ENCODE measurements at places on chromosomes 5 and 9.
A peak's percentile ranks its signal among the peaks of the same experiment; 100 is the strongest.

GRCh38 chr9:134647359-134648080 is 5.9 kb downstream of the COL5A1 start:
- DNase-seq, result no peak

DNA sequence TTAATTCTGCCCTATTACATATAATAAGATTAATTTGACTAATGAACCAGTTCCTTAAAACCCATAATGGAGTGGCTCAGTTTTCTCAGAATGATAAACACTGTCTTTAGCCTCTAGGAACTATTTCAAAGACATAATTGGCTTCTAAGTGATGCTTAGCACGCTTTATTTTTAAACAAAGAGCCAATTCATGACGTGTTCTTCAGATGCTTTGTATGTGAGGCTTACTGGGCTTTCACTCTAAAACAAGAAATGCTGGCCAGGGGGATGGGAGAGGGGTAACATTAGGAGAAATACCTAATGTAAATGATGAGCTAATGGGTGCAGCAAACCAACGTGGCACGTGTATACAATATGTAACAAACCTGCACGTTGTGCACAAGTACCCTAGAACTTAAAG is 7.6 kb upstream of the SFXN1 start:
- no peak for DNase-seq

GRCh38 chr9:116350213-116350612 is 196.6 kb downstream of the PAPPA start:
- DNase-seq, result no peak

- peak; percentile 90 for DNase-seq
These were observed 9.2 kb upstream of the FUBP3 start for GRCh38 chr9:130570208-130570607.

DNA sequence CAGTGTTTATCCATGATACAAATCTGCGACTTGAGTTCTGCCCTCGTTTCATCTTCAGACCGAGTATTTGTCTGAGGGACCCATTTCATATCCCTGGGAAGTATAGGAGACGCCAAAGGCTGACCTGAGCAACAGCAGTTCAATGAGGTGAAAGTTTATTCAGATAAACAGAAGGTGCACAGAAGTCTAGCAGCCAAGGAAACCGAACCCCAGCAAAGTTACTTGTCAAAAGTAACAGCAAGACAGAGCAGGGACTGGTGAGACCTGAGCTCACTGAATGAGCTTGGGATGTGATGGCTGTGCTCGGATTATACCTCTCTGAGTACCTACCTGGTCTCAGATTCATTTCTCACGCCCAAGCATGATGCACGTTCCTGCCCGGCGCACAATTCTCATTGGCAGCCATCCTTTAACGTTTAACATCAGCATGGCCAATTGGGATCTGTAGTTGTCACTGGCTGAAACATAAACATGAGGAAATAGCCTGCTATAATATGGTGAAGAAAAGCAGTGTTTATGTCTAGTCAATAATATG is 599 bp downstream of the LYRM7 start:
- peak; percentile 29 for DNase-seq

GRCh38 chr9:5743109-5743508 is 89.8 kb downstream of the ERMP1 start:
- no peak for DNase-seq

DNA sequence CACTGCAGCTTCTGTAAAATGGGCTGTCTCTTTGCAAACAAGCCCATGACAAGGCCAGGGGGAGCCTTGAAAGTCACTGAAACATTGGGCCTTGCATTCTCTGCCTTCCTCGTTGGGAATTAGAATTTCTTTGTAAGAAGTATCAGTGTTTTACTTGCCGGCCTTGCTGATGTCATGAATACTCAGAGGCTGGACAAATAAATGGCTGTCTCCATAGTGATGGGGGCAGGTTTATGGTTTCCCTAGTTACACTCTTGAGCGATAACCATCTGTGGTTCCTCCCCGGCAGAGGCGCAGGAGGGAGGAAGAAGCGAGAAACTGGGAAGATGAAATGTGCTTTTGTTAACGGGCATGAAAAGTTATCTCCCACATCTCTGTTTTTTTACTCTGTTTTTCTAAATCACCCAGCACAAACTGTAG is 272.7 kb upstream of the PANK3 start:
- no peak for DNase-seq

GRCh38 chr9:4106760-4107143 is 193.1 kb downstream of the GLIS3 start:
- DNase-seq, result peak; percentile 21

- DNase-seq, result no peak
These were observed 106.5 kb upstream of the RAD23B start for GRCh38 chr9:107176436-107177151.

GRCh38 chr5:146993876-146994530 is 115.4 kb upstream of the PPP2R2B start:
- DNase-seq, result no peak

DNA sequence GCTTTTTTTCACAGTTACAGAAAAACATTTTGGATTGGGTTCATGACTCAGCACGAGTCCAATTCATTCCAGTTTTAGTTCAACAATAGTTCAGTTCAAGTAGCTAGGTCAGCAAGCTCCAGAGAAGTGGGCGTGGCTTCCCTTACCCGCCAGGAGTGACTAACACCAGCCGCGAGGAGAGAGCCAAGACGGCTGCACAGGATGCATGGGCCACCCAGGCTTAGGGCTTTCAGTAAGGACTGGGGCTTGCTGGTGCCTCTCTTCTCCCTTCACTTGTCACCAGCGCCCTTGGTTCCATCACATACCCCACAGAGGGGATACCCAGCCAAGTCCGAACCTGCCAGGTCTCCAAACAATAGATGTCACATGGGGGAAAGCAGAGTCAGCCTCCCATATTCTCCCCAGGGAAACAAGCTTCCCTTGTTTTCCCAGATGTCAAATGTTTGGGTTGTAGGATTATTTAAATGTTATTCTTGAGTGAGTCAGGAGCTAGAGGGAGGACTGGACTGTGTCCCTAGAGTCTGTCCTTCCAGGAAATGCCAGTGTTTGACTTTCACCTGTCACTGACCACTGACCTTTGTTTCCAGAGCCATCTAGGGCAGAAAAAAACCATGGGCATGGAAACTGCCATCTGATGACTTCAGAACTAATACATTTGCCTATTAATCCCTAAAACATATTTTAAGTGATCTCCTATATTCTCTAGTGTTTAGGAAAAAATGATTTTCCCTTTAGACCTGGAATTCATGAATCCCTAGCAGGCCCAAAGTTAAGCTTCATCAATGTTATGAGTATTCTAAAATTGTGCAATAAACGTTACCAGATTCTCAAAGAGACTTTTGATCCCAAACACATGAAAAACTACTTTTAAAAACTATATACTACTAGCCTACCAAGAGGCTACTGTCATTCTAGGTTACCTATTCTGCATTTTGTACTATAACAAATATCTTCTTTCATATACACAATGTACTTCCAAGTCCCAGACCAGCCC is 51.9 kb downstream of the NIPAL4 start:
- DNase-seq, result peak; percentile 53

GRCh38 chr5:37735649-37736347 is 104.0 kb downstream of the GDNF start:
- no peak for DNase-seq

DNA sequence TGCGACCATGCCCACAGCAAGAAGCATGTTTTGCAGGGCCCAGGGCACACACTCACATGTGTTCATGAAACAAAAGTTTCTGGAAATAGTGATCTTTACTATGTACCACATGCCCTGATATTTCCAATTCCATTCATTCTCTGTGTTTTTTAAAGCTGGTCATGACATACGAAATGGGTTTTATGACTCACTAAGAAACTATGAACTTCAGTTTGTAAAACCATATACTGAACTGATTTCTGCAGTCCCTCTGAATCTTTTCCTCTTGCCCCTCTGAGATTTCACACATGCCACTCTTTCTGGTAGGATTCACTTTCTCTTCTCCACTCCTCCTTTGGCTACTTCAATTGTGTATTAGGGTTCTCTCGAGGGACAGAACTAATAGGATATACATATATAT is 416.1 kb upstream of the TRPC7 start:
- DNase-seq, result no peak

DNA sequence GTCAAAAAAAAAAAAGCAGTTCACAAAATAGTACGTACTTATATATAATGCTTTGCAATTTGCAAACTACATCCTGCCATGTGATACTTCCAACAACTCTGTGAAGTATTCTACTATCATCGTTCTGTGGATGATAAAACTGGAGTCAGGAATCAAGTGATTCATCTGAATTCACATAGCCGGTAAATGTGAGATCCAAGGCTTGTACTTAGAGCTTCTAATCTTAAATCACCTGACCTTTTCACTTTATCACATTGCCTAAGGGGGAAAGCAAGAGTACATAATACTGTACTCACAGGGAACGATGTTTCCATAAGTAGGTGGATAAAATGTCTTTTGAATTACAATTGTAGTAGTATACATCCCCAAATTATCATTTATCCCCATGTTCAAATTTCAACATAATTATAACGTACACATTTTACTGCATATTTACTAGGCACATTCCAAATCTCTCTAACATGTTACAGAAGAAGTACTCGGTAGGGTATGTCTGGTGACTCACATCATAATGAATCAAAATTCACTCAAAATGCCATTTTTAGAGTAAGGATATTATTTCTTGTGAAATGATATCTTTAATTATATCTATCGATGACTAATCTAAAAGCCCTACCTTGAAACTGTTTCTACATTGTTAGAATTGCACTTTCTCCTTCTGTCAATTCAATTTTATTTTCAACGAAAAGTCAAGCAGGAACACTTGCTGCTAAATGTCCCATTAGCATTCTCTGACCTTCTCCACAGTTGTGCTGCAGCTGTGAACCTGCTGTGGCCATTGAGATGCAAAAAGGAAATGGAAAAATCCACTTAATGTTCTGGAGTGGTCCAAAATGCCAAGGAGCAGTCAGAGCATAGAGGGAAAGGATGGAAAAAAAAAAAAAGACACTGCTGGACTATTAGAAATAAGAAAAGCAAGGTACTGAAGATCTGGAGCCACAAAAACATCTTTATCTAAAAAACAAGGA is 78.9 kb downstream of the OR2K2 start:
- no peak for DNase-seq

GRCh38 chr9:32334112-32334511 is 50.3 kb upstream of the ACO1 start:
- DNase-seq, result no peak

- no peak for DNase-seq
These were observed 223.8 kb upstream of the S1PR3 start for GRCh38 chr9:88767504-88767790.

GRCh38 chr5:57334475-57334874 is 148.1 kb downstream of the ACTBL2 start:
- no peak for DNase-seq

GRCh38 chr5:157651623-157652376 is 438 bp downstream of the SOX30 start:
- DNase-seq, result no peak
